ENCODE measurements at places on chromosomes 3 and 15.

- no peak for DNase-seq
These were observed 230.8 kb upstream of the STAC start for GRCh38 chr3:36149447-36149865.

GRCh38 chr3:108806316-108806715 lies 16.3 kb upstream of the TRAT1 start:
- no peak for DNase-seq

DNA sequence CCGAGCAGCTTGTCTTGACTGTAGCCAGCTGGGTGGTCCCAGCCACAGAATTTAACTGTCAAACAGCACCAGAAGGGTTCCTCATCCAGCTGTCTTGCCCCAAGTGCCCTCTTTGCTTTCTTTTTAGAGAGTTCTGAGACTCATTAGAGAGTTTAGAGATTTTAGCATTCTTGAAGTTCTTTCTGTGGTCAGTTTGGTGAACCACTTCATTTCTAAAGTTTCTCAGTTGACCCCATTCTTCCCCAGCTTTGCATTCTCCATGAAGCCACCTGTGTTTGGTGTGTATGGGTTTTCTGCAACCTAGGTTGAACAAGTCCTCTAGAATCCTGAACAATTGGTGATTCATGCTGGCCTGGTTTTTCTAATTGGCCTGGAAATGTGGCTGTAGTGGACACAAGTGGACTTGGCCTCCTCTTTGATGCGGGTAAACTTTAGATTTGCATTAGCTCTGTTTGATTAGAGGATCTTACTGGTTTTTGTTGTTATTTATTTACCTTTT lies 33.7 kb downstream of the FLNB start:
- DNase-seq: no peak

- no peak for DNase-seq
These were observed 45.2 kb downstream of the FBLN2 start for GRCh38 chr3:13594146-13594545.

- DNase-seq: no peak
These were observed 15.8 kb upstream of the SLC6A1 start for GRCh38 chr3:10976770-10977169.
